ENCODE measurements at places on chromosomes 3 and 15. TPM values are rescaled to one million over a fixed set of nuclear protein-coding genes. Genes with fewer than 3 reads are reported as not detected.

DNA sequence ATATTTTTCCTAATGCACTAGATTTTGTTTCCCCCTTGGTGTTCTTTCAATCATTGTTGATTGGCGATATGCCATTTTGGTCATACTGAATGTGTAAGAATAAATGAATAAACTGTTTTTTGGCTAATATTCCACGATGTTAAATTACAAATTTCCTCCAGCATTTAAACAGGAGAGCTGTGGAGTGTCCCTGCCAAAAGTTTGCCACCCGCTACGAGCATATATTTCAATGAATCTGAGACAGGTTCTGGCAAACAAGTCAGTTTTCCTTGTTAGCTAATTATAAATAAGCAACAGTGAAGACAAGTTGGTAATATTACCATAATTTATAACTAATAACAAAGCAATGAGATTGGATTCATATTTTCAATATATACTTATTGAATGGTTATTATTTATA, 777.6 kb downstream of the ROBO1 start:
- no peak for DNase-seq

GRCh38 chr3:65130782-65131181, 443.0 kb upstream of the ADAMTS9 start:
- no peak for DNase-seq

DNA sequence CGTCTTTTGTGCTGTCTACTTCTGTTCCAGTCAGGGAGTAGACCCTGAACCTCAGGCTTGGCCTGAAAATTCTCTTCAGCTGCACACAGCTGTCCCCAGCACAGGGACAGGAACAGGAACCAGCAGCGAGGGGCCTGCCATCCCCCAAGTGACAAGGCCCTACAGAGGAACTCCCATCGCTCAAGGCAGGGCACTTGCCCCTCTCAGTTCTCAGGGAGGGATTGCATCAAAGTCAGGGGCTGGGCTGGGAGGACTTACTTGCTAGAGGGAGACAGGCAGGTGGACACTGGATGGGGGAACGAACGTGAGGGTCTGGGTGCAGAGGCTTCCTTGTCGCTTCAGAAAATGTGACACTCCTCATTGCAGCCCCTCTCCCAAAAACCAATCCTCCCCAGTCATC, 163.6 kb downstream of the CHSY1 start:
- DNase-seq, result no peak

GRCh38 chr3:35678643-35679161, 39.4 kb downstream of the ARPP21 start:
- no peak for DNase-seq

DNA sequence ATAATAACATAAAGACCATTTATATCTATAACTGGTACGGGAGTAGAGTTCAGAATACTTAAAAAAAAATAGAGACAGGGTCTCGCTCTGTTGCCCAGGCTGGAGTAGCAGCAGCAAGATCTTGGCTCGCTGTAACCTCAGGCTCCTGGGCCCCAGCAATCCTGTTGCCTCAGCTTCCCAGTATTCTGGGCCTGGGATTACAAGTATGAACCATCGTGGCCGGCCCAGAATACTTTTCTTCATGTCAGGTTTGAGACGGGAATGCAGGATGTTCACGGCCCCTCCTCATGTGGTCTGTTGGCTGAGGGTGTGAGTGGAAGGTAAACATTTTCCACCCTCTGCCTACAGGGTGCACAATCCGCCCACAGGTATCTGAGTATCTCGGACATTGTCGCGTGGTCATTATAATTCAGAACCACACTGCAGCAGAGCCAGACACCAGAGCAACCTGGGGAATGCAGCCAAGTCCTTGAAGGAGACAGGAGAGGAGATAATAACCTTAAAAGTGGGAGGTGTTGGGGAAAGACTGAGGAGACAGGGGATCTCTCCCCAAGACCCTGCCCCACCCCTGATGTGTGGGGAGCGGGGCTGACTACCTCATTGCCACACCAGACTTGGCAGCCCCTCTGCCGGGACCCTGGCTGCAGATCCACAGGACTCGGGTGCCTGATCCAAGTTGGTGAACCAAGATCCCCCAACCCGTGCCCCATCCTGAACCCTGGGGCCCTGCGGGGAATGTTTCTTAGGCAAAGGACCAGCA, 106.8 kb downstream of the ADCY5 start:
- no peak for DNase-seq

GRCh38 chr15:75064846-75065245, 41.5 kb downstream of the PPCDC start:
- DNase-seq, result no peak

DNA sequence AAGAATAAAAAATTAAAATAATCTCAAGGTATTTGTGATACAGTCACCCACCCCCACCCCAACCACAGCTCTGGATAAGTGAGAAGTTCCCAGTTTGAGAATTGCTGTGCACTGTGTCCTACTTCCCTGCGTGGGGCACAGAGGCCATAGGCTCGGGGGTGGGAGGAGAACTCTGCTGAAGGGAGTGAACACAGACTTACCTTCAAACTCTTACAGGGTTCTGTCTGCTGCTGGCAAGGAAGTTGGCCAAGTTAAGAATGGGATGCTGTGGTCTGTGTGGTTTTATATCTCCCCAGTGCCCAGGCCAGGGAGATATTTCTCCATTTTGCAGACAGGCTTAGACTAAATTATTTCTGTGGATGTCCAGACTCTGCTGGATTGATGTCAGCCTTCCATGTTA, 37.6 kb downstream of the SPTSSB start:
- no peak for DNase-seq

- DNase-seq, result no peak
Observed at GRCh38 chr3:120196812-120197211, 88.2 kb downstream of the GPR156 start.

- peak; percentile 94 for DNase-seq
Observed at GRCh38 chr15:67784090-67784781, 41.1 kb upstream of the SKOR1 start.

- DNase-seq, result no peak
Observed at GRCh38 chr3:74470313-74470712, 144.1 kb downstream of the CNTN3 start.

GRCh38 chr15:43886558-43886957, 59.8 kb downstream of the WDR76 start:
- no peak for DNase-seq

DNA sequence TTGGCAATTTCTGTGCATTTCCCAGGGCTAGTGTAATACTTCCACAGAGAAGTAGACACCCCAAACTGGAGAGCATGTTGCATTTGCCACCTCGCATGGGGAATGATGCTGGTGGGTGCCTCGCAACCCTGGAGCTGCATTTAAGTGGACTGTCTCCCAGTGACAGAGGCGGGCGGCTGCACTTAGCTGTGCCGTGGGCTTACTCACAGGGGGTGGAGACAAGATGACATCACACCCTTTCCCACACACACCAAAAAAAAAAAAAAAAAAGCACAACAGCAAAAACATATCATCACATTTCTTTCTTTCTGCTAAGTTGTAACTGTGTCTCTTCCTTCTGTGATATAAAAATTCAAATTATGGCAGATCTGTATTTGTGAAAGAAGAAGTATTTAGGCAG, at the start of gene ABI3BP:
TSS of gene ABI3BP (minus strand) at position 113 of the 400 bp plus-strand sequence. CDS start at position 76, 37 bp downstream.
- DNase-seq, result no peak

DNA sequence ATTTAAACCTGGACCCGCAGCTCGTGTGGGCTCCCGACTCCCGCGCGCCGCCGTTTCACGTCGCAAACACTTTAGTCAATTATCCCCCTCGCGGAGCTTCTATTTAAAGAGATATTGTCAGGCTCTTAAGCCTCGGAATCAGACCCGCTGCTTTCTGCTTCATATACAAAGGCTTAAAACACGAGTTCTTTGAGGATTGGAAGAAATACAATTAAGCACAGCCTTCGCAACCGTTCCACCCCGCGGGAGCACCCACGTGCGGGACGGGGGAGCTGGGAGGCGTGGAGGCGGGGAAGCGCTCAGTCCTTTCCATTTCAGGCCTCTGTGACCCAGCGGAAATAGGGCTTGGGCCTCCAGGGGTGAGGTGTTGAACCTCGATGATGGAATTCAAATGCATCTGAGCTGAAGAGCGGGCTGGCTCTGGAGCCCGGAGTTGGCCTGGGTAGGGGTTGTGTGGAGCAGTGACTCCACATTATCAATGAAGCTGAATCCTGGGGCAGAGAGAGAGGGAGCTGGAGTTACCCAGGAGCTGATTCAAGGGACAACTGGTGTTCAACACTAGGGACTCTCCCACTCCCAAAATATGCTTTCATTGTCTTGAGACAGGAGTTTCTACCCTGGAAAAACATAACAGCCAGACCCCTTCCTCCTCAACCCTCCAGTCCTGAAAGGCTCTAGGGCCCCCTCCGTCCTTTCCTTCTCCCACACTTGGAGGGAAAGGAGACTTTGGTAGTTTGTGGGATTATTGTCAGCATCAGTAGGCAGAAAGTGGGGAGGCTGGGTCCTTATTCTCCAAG, 2.4 kb downstream of the ANKRD63 start:
- DNase-seq, result no peak

- no peak for DNase-seq
Observed at GRCh38 chr3:182644790-182645433, 148.4 kb upstream of the ATP11B start.

- DNase-seq, result peak; percentile 89
Observed at GRCh38 chr15:85730001-85730820, 64.5 kb downstream of the KLHL25 start.

ZNF592 gene
- total RNA-seq, result 18.0 TPM

SNTN gene
- not detected for total RNA-seq

ZDHHC23 gene
- 35.6 TPM for total RNA-seq

SOX14 gene
- total RNA-seq, result not detected

Measured in Karpas-422 (cell line).